ENCODE measurements at places on chromosomes 4 and X. TPM values are rescaled to one million over a fixed set of nuclear protein-coding genes. Genes with fewer than 3 reads are reported as not detected.

GRCh38 chr4:176309046-176309445, 10.7 kb upstream of the SPCS3 start:
- DNase-seq, result no peak

GRCh38 chrX:54721424-54721823, 76.6 kb downstream of the ITIH6 start:
- no peak for DNase-seq

DNA sequence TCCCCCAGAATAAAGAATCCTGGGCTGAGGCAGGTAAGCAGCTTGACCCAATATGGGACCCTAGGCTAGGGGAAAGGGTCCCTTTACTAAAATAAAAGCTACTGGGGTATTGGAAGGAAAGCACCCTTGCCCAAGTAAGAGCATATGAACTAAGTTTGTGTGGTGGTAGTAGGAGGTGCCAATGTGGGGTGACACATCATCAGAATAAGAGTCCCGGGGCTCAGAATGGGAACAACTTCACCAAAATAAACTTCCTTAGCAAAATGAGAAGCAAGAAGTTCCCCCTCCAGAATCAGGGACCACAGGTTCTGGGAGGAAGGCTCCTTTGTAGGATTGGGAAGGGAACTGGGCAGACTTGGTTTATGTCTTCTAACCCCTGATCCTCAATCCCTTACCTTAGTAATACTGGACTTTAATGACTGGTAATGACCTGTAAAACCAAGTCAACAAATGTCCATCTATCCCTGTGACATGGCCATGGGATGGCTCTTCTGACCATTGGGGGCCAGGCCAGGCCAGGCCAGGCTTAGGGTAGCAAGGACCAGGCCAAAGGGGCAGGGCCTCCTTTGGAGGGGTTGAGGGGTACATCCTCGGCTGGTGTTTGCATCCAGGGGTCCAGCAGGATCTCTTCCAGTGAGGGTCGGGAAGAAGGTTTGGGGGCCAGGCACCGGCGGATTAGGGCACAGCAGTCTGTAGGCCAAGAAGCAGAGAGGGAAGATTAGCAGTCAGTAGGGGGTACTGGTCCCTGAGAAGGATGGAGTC, 2.3 kb upstream of the SLC35A2 start:
- no peak for DNase-seq

- no peak for DNase-seq
Measured at GRCh38 chrX:9134366-9134765, 100.4 kb upstream of the FAM9B start.

- DNase-seq, result no peak
Measured at GRCh38 chr4:56197387-56197786, 189.9 kb downstream of the AASDH start.

DNA sequence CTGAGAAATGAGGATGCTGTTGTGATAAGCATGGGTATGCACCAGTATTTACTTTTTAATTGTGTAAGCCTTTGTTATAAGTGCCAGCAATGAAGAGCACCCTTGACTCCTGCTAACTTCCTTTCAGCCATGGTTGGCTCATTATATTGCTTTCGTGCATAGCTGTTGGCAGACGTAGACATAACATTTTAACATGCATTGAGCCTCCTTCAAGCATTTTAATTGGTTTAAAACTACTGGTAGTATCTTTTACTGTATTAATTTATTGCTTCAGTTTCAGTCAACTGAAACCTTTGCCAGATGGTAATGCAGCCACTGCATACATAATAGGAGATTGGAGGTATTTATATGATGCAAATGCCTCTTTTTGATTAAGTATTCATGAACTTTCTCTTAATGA, 1285.4 kb downstream of the PCDH18 start:
- DNase-seq, result no peak

DNA sequence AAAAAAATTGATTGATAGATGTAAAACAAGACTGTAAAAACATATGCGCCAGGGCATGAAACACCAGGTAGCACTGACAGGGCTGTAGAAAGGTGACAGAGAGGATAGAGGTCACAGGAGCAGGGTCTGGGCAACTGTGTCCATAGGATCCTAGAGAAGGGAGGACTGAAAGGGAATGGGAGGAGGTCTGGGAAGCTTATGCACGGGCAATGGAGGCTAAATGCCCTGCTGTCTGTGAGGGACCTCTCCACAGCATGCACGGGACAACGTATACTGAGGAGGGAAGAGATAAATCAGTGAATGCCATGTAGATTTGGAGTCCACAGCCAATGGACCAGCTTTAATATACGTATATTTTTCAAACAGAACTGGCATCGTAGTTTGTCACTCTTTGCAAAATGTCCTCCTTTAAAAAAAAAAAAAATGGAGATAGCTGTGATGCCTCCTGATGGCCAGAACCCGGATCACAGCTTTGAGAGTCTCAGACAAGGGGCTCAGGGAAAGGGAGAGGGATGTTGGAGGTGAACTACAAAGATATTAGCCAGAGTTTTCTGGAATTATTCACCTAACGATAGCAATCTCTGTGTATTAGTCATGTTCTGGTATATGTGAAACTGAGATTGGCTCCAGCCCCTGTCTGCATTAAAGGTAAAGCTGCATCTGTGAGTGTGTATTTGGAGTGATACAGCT, 16.0 kb downstream of the RAB40A start:
- no peak for DNase-seq

GRCh38 chrX:136608295-136608933, 39.5 kb upstream of the CD40LG start:
- DNase-seq, result no peak

GRCh38 chrX:38275615-38276014, 51.7 kb downstream of the RPGR start:
- DNase-seq, result peak; percentile 66

DNA sequence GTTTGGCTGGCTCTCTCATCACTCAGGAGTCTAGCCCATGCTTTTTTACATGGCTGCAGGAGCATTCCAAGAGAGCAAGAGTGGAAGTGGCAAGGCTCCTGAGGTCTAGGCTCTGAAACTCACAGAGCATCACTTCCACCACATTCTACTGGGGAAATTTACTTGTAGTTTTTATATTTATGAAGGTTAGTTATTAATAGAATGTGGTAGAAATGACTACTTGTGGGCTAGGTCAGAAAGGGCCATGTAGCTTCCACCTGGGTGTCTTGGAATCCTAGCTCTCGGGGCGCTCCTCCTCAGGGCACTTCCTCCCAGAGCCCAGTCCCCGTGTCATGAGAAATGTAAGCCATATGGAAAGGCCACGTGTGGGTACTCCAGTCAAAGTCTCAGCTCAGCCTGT, 127.0 kb upstream of the CASK start:
- DNase-seq, result no peak

GRCh38 chr4:180150818-180151217, 2092.4 kb upstream of the TENM3 start:
- no peak for DNase-seq

DNA sequence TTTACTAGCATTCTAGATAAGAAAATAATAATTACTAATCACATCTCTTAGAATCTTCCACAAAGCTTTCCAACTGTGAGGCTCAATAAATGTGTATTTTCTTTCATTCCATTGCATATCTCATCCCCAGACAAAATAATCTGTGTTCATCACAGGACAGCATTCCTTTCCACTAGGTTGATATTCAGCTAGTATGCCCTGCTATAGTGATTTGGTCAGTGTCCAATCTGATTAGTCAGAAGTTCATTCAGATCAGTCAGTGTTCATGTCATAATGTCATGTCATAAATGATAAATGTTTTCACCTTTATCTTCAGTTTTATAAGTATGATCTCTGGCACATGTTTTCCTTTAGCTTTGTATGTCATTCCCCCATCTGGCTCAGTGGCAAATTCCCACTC, 611.4 kb downstream of the KCTD8 start:
- DNase-seq, result no peak

DNA sequence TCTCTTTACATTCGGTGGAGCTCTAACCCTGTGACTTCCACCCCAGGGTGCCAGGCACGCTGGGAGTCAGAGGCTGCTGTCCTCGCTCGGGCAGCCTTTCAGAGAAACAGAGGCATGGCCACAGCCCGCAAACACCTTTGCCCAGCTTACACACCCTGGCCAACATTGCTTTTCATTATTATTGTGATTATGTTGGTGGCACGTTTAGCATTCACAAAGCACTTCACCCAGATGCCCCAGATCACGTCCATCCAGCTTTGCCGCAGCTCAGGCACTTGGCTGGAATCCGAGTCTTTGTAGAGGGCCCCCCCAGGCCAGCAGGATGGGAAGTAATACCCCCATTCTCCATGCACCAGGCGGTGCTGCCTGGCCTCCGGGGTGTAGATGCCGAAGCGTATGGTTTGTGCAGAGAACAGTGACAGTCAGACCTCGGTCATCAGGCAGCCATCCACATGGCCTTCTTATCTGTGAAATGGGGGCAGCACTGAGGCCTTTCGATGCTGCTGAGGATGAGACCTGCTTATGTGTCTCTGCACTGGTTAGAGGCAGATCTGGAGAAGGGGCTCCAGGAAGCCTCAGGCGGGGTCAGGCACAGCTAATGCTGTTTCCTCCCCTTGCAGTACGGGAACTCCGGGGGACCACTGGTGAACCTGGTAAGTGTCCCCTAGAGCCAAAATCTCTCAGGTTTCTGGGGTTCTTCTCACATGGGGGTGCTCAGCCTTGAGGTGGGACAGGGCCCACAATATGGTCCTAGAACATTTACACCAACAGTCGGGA, 22.3 kb downstream of the HTRA3 start:
- no peak for DNase-seq

DNA sequence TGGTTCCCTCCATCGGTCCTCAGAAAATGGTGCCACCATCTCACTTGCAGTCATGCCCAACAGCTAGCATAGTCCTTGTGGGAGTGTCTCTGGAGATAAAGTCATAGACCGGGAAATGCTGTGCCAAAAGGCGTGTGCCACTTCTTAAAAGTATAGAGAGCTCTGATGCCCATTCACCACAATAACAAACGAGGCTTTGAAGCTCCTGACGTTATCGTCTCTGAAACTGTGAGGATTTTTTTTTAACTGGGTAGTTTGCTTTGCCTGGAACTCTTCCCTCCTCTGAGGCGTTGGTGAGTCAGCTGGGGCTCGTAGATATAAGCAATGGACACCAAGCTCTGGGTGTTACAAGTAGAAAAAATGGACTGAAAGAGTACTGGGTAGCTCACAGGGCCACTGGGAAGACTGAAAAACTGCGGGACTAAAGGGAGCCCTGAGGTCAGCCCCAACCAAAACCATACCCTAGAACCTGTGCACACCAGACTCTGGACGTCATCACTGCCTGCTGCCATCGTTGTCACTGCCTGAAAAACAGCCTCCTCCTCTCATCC, 89.4 kb upstream of the TRIM2 start:
- DNase-seq, result no peak

- DNase-seq, result peak; percentile 4
Measured at GRCh38 chr4:2364654-2365053, 53.8 kb downstream of the ZFYVE28 start.

DNA sequence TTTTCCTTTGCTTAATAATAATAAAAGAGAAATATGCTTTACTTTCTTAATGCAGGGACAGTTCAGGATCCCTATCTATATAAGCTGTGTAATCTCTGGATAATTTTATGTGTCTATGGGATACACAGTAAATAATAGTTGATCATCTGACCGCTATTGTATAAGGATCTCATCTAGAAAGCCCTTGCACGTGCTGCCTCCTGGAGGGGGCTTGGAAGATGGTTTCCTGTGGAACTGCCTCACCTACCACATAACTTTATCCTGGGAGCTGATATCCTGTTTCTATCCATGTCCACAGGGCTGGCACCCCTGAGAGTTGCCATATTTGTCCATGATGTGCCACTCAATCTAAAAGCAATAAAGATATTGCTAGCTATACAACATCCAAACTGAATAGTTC, 139.3 kb upstream of the FRMPD4 start:
- DNase-seq, result no peak

DNA sequence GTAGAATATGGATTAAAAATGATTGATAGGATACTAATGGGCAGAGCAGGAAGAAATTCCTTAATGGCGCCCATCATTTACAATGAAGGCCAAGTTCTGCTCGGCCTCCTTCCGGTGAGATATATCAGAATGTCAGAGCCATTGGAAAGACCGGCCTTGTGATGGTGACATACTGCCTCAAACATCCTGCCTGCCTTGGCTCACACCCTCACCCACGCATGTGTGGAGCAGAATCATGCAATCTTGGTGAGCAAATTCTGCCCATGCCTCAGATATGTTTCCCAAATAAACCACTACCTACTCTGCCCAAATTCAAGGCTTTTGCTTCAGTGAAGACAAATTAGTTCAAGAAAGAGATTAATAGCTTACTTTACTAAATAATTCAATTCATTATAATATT, 163.3 kb downstream of the MID1 start:
- no peak for DNase-seq

DNA sequence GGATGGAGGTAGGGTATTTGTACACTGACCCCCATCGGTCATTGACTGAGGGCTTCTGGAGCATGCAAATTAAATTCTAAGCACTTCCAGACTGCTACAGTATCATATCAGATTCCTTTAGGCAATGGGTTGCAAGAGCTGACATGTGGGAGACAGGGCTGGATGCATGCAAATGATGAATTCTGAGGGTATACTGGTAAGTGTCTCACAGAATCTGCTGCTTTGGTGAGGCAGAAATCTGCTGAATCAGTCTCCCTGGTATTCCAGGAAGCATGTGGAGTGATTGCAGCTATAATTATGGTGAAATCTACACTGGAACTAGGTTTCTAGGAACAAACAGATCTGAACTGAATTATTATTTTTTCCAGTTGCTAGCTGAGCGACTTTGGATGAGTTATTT, 684.9 kb upstream of the MAGEB2 start:
- no peak for DNase-seq

DNA sequence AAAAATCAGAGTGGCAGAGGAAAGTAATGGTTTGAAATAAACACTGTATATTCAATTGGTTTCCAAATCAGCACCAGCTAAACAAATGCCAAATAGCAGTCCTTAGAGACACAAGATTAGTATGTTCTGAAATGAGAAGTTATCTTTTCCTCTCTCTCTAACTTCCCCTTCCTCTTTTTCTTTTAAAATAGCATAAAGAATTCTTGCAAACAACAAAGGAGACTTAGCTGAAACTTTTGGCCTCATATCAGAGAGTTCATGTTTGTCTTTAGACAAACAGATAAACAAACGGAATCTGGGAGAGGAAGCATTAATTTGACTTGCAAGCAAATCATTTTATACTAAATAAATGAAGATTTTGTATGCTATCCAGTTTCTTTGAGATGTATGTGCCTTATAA, 399.0 kb downstream of the GBA3 start:
- DNase-seq, result no peak

Gene MAGEA8
- polyA plus RNA-seq, result not detected

Gene KLF3
- polyA plus RNA-seq, result 11.4 TPM

Gene CCDC120
- 0.49 TPM for polyA plus RNA-seq

Gene FGF5
- 43.7 TPM for polyA plus RNA-seq

Gene NXF2B
- polyA plus RNA-seq, result not detected

Gene GLRA3
- polyA plus RNA-seq, result not detected

Gene ADH6
- polyA plus RNA-seq, result 0.02 TPM

Gene HTRA3
- 2.9 TPM for polyA plus RNA-seq
